ENCODE measurements at places on chromosomes 1 and 21.

DNA sequence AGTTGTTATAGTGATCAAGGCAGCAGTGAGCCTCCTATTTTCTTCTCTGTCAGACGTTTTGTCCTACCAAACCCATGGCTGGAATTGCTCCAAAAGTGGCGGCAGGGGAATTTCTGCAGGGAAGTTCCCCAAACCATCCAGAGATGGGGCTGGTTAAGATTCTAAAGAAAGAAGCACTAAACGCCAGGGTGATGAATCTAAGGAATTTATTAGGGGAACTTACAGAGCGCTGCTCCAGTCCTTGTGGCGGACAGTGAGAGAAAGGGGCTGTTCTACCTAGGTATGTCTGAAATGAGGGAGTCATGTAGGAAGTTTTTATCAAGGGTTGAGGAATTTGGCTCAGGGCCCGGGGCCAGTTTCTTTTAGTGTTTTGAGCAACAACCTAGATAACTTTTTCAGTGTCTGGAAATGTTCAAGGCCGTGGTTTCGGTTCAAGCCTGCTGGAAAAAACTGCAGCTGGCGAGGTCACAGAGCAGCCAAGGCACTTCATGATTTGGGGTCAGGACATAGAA lies 222.4 kb upstream of the B3GALT2 start:
- no peak for DNase-seq

DNA sequence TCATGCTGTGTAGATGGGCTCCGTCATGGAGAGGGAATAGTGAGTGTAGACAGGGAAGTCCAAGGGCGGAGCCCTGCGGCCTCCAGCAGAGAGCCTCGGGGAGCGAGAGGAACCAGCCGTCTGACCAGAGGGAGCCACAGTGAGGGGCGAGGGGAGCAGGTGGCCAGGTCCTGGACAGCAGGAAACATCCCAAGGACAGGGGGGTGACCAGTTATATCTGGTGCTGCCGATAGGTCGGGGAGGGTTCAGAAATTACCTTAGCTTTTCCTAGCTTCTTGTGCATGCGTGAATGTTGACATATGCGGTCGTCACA lies 46.5 kb downstream of the TRAPPC10 start:
- no peak for DNase-seq

DNA sequence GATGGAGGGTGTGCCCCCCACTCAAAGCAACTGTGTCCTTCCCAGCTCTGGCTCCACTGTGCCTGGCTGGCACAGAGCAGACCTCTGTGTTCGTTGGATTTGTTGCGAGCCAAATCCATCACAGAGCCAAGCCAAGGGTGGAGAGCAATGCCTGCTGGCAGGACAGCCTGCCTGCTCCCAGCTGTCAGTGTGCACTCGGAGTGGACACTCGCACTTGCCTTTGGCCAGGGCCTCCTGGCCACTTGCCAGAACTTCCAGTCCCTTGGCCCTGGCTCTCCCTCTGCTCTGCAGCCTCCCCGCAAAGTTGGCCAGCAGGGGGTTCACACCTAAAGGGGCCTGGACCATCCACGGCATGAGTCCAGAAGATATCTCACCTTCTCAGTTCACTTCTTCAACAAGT lies 16.4 kb downstream of the HEYL start:
- DNase-seq, result peak; percentile 23

DNA sequence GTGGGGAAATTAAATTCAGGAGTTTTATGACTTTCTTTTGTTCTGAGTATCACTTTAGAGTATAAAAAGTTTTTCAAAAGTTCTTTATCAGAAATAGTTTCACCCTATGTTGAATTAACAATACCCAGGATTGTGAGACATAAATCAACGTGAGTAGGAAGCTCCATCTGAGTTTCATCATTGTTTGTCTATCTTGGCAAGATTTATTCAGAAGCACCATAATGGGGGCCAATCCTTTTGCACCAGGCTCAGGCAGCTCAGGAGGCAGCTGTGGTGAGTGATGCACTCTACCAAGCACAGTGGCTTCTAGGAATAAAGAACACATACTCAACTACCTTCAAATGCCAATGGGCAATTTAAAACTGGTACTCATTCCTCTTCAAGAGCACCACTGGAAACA lies 12.0 kb downstream of the CREG1 start:
- DNase-seq, result no peak

DNA sequence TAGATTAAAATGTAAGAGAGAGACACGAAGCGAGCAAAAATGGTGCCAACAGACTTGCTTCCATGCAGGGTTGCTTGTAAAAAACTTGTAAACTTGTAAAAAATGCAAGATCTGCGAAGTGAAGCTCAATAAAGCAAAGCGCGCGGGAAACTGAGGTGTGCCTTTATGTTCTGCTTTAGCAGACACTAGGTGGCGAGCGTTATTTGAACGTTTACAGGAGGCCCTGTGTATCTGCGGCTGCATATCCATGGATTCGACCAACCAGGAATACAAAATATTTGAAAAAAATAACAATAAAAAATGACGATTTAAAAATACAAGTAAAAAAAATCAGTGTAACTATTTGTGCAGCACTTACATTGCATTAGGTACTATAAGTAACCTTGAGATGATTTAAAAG lies 1.5 kb downstream of the UBE2G2 start:
- peak; percentile 39 for DNase-seq

DNA sequence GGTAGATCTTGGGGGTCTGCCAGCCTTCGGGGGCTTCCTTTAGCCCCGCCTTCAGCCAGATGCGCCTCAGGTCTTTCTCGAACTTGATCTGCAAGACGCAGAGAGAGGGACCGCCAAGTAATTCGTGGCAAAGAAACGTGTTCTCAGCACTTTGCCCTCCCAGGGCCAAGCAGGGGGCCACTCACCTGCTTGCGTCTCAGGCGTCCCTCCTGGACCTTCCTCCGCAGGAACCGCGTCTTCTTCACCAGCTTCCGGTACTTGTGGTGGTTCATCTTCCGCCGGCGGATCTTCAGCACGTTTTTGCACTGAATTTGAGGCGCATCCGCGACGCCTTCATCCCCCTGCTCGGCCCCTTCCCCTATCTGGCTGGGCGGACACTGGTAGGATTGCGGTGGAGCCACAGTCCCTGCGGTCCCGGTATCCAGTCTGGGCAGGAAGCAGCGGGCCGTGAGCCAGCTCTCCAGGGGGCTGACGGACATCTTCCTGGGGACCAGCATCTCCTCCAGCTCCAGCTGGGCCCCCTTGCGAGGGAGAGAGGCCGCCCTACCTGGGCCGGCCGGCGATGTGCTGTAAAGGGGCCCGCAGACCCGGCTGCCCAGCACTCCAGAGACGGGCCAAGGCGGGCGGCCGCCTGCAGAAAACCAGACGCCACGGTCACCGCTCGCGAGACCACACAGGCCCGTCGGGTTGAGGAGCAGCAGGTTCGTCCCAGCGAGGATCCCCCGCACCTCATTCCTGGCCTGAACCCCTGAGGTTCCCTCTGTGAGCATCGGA lies 1.0 kb downstream of the AURKAIP1 start:
- no peak for DNase-seq

DNA sequence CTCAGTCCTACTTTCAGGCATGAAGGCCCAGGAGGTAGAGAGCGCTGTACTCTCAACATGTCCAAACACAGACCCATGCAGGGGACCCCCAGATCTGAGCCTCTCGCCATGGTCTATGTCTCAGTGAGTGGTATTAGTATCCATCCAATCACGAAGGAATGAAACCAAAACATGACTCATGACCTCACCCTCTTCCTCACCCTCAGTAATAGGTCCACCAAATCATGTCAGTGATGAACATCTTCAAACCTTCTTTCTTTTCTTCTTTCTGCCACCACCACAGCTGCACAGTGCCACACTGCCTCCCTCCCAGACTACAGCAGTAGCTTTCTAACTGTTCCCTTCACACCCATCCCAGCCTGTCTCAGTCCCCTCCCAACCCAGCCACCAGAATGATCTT lies 16.8 kb downstream of the C1orf116 start:
- no peak for DNase-seq

- peak; percentile 72 for DNase-seq
Observed at GRCh38 chr1:94927405-94928175, 680 bp upstream of the CNN3 start.

DNA sequence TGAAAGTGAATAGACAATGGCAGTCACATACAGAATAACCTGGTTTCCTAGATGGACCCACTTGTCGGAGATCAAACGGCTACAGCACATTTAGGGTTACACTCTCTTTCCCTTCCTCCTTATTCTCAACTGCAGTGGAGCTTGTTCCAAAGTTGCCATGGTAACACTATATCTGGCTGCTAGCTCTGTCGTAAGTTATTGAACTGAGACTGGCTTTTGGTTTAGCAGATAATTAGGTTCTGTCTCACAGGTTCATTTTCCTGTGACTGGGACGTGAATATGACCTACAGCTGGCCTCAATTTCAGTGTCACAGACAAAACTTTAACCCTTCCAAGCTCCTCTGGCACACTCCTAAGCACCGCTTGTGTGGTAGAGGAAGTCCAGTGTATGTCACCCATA lies 875.8 kb downstream of the USP25 start:
- peak; percentile 98 for DNase-seq

- DNase-seq, result no peak
Observed at GRCh38 chr1:228288536-228289238, 80.8 kb downstream of the OBSCN start.

GRCh38 chr1:84574936-84575335 lies 696 bp upstream of the CTBS start:
- DNase-seq, result no peak

- DNase-seq, result no peak
Observed at GRCh38 chr1:233033361-233033760, 83.0 kb downstream of the NTPCR start.

GRCh38 chr1:207751790-207752455 lies at the start of gene CD46:
TSS of gene CD46 (plus strand) at chr1:207752054. CDS start at chr1:207752213, 159 bp downstream.
- peak; percentile 96 for DNase-seq

GRCh38 chr1:227944931-227945890 lies 2.5 kb downstream of the WNT9A start:
- DNase-seq, result no peak

- peak; percentile 74 for DNase-seq
Observed at GRCh38 chr1:94805912-94806311, 14.2 kb upstream of the SLC44A3 start.

- DNase-seq, result no peak
Observed at GRCh38 chr1:47883963-47884362, 113.2 kb downstream of the TRABD2B start.

- no peak for DNase-seq
Observed at GRCh38 chr1:21667348-21668231, 1.6 kb downstream of the RAP1GAP start.

DNA sequence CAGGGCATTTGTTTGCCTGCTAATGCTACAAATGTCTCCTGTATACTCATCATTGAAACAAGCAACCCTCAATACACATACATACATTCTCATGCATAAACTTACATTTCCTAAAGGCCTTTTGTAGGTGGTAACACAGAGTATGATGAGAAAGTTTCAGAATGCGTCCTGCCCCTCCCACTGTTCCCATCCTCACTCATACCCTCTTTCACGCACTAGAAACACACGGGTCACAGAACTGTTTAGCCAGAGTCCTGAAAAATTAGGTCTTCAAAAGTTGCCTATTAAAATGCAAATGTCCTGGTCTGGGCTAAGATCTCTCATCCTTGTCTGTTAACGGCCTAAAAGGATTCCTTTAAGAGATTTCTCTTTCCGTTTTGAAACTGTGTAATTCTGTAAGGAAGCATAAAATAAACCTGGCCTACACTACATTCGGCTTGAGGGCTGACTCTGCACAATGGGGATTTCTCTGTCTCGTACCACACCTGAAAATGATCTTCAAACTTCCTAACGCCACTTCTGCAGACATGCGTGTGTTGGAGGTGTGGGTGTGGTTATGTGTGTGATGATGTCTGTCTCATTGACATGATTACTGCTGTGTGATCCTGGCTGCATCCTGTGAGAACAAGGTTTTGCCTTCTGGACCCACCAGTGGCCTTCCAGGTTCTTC lies 5.3 kb upstream of the FCER1A start:
- no peak for DNase-seq

- no peak for DNase-seq
Observed at GRCh38 chr1:66381621-66382275, 152.2 kb upstream of the SGIP1 start.

- no peak for DNase-seq
Observed at GRCh38 chr1:91555821-91556531, 55.3 kb downstream of the CDC7 start.

GRCh38 chr1:19824541-19824940 lies 9.5 kb upstream of the RNF186 start:
- no peak for DNase-seq

DNA sequence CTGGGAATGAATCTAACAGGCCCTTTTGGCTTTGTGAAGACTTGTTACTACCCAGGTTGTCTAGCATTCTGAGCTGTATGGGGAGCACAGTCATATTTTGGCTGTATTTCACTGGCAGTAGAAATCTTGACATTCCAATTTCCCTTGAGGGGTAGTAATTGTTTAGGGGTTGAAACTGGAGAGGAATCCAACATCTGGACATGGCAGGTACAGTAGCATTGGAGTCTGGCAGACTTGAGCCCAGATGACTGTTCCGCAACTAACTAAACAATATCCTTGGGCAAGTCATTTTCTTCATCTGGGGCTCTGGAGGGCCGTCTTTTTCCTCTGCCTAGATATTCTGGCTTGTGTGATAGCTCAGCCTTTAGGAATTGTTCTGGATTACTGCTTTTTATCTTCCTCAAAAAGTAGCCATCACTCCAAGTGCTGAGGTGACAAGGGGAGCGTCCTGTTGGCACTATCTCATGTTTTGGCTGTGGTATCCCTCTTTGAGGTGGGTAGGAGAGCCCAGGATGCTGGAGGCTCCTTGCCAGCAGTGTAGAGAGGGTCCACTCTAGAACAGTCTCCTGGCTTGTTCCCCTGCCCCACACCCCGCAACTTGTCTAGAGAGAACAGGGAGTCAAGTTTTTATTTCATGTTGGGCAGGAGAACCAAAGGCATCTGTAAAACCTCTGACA lies 22.7 kb upstream of the NBL1 start:
- DNase-seq, result no peak

DNA sequence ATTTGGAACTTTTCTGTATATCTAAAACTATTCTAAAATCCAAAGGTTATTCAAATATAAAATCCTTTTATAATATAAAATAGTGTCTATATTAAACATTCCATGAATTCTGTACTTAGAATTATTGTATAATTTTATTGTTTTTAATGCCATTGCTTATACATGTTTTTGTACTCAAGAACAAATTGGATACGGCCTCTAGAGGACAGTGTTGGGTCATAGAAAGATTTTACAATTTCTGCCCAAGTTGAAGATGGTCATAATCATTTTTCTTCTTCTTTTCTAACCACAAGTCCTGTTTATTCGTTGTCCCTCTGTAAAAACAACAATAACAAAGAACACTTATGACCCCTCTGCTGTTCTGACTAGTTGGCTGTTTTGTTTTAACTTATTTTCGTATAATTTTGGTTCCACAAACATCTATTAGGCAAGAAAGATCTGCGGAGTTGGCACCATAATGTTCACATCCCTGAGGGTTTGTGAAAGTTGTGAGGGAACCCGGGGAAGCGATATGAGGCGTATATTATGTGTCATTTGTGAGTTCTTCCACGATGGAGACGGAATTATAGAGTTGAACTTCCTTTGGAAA lies 75.7 kb upstream of the KIF26B start:
- peak; percentile 45 for DNase-seq

GRCh38 chr1:119040906-119041305 lies 52.8 kb upstream of the TBX15 start:
- DNase-seq, result no peak

- no peak for DNase-seq
Observed at GRCh38 chr1:222736972-222737371, at the start of gene FAM177B. TSS of gene FAM177B (plus strand) at chr1:222737202. CDS start at chr1:222746546, 9,344 bp downstream.

- DNase-seq, result no peak
Observed at GRCh38 chr1:38061883-38062328, 15.3 kb upstream of the POU3F1 start.
